Left lobe of liver (tissue), 2 donors: ENCODE measurements at places on chromosomes 6 and 20. TPM values are rescaled to one million over a fixed set of nuclear protein-coding genes. Genes with fewer than 3 reads are reported as not detected.
A peak's percentile ranks its signal among the peaks of the same experiment; 100 is the strongest.

Gene POM121L2
- not detected for total RNA-seq

GRCh38 chr20:57566803-57567459 lies 6.0 kb downstream of the PCK1 start:
- peak; percentile 71 for DNase-seq

- DNase-seq, result no peak
These were observed 26.1 kb downstream of the CHMP4B start for GRCh38 chr20:33837096-33837830.

DNA sequence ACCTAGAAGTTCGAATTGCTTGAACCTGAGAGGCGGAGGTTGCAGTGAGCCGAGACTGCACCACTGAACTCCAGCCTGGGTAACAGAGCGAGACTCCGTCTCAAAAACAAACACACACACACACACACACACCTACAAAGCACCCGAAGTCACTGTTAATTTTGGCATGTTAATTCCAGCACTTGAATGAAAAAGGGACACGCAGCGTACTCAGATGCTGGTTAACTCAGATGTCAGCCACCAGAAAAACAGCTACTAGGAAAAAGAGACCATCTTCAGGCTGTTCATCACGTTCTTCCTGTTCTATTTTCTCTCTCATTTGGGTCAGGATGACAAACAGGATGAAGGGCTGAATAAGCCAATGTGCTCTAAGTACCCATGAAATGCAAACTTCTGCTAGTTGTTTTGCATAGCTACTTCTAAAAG lies 46.9 kb downstream of the BLOC1S5 start:
- DNase-seq, result no peak

- DNase-seq, result no peak
These were observed 16.2 kb upstream of the RSPO3 start for GRCh38 chr6:127102299-127102698.

Gene ZC2HC1B
- total RNA-seq, result not detected

Gene GGTLC1
- not detected for total RNA-seq

DNA sequence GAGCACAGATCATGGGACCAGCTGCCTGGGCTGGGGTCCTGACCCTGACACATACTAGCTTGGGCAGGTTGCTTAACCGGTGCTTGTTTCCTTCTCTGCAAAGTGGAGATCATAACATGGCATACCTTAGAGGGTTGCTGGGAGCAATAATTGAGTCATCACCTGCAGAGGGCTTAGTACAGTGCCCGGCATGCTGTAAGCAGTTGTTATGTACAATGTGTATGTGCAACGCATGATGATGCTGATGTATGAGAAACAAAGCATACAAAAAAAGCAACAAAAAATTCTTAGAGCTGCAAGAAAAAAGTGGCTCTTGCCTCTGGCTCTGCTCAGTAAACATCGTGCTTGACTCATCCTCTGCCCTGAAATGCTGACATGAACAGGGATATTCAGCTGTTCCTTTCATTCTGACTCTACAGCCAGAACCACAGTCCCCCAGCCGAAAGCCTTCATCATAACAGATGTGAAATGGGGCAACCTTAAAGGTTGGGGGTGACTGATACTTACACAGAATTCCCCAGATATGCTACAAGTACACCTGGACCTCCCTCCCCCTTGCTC lies 91.7 kb downstream of the CLIC5 start:
- no peak for DNase-seq

GRCh38 chr20:59010995-59011873 lies 4.2 kb upstream of the CTSZ start:
- no peak for DNase-seq

Gene OPN5
- not detected for total RNA-seq

GRCh38 chr6:1081551-1082284 lies 230.2 kb upstream of the FOXQ1 start:
- DNase-seq, result no peak

Gene NRN1
- 1.8 TPM for total RNA-seq

DNA sequence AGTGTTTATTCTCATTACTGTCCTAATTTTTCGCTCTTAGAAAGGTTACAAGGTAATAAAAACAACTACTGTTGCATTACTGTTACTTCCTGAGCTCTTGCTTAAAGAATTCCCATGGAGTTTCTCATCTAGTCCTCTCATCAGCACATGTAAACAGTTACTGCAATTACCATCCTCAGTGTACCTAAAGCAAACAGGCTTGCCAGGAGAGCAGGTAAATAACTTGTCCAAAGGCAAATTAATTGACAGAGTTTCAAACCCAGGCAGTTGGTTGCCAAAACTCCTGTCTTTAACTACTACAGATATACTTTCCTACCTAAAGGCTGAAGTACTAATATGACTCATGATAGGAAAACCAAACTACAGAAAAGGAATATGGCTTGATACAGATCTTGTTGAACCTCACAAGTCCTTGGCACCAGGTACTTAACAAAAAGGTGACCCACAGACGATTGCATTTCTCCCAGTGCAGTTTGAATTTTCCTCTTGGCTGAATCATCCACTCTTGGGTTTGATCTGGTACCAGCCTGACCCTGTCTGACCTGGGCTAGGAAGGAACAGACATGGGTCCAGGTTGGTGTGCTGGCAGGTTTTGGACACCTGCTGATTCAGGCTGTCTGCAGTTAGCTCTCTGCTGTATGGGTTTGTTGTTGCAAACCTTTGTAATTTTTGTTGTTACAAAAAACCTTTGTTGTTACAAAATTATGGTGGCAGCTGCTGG lies 153.0 kb downstream of the CFAP61 start:
- DNase-seq, result no peak

DNA sequence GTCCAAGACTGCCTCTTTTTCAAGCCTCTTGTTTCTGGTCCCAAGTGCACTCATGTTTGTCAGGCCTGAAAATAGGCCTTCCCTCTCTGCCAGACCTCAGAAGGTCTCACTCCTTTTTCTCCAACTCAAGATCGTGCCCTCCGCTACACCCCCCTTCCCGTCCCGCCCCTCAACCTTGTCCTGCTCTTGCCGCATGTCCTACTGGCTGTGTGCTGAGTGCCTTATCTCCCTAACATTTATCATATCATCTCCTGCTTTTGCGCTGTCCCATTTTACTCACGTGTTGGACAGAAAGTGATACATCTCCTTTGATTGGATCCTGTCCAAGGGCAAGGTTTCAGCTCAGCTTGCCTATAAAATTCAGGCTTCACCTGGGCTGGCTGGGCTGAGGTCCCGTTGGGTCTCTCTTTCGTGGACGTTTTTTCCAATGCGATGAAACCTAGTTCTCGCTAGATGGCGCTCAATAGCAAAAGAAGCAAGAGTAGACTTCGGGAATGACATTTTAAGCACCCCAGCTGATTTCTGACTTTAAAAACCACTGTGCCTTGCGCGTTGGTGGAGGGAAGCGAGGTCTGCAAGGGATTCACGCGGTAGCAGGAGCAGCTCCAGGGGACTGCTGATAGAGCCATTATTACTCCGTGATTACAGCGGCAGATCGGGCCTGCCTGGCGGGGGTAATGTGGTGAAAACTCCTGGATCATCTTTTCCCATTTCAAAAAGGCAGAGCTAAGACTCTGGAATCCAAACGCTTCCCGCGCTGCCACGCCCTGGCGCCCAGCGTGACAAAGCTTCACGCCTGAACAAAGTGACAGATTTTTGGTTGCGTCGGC lies 137.6 kb downstream of the IMPG1 start:
- peak; percentile 50 for DNase-seq

Gene SLC22A2
- total RNA-seq, result not detected

DNA sequence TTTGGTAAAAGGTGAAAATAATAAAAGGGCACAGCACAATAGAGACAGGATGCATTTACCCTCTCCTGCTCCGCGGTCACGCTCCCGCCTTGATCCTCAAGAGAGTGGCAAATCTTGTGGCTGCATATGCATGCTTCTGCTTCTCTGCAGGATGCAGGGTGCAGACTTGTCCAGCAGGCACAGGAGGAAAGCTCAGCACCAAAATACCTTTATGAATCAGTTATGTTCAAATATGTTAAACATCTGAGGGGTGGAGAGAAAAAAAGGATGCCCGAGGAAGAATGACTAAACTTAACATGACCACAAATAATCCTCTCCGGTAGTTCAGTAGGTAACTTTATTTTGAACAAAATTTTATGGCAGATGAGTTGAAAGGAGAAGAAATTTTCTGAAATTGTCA lies 366.1 kb upstream of the SOX4 start:
- DNase-seq, result no peak

DNA sequence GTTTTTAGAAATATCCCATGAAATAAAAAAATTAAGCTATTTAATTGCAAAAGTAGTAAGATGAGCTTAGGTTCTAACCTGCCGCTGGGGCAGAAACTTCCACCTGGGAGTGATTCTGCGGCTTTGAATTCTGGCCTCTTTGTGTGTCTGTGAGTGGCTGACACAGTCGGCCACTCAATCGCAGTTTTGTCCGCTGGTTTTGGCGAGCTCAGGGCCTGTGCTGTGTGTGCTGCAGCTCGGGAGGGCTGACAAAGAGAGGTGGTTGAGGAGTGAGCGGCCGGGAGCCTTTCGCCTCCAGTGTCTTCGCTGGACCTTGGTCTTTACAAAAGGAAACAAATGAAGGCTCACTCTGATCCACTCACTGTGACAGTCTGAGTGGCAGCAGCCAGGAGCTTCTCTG lies 128.4 kb downstream of the TIAM2 start:
- DNase-seq, result no peak

GRCh38 chr20:18999086-18999485 lies 185.5 kb downstream of the SCP2D1 start:
- no peak for DNase-seq

- no peak for DNase-seq
These were observed 42.8 kb upstream of the TASP1 start for GRCh38 chr20:13681248-13682125.

DNA sequence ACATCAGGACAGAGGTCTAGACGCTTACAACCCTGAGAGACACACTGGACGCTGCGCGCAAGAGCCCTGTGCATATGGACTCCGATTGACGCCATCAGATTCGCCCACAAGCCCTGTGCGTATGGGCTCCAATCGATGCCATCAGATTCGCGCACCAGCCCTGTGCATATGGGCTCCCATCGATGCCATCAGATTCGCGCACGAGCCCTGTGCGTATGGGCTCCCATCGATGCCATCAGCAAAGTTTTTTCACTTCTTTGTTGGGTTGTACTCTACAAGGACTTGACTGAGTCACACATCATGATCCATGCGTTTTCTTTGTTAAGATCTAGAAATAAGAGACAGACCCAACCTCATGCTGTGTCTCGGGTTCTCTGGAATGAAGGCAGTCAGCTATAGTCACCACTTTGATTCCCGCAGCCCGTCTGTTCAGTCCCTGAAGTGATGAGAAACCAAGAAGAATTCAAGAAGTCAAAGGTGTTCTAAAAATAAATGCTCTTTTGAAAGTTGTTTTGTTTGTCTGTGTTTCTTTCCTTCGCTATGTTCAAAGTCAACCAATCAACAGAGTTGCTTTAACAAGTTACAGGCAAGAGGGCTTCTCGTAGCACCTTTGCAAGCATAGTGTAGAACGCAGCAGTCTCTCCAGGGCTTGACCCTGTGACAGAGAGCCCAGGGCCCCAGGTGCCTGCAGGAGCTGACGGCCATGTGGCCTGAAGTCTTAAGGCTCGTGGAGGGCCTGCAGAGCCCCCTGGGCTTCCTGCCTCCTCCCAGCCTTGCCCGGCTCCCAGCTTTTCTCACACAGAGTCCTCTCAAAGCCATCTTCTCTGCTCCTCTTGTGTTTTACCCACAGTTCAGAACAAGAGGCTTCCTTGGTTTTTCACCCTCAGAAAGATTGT lies 7.9 kb downstream of the RPS6KA2 start:
- no peak for DNase-seq

DNA sequence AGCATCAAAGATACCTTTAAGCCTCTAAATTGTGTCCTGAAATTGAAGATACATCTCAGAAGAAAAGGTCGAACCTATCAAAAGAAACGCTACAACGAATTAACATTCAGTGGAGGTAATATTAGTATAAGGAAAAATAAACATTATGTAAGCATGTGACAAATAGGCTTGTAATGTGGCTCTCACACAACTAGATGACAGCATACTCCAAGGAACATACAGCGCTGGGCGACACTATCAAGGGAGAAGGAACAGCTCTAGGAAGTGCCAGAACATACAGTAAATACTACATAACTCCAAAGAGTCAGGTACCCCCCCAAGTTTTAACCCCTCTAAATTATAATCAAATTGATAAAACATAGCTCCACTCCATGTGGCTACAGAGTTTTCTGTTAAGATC lies 103.5 kb downstream of the LAMP5 start:
- no peak for DNase-seq

DNA sequence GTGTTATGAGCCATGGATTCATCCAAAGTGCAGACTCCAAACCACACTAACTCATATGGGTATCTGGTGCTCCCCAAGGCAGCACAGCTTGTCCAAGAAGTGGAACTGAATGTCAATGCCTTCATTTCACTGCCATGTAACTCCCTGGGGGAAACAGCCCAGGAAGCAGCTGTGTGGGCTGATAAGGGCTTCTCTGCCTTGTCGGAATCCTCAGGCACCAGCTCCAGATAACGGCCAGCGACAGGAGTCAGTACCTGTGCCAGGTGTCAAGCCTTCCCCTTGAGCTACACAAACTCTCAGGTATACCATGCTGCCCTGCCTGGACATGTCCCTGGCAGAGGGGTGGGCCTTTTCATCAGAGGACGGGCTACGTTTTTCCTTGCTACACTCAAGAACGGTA lies 751.9 kb upstream of the CHD6 start:
- no peak for DNase-seq

GRCh38 chr6:90444160-90444714 lies 142.6 kb downstream of the MAP3K7 start:
- no peak for DNase-seq

- no peak for DNase-seq
These were observed 35.2 kb upstream of the MRGBP start for GRCh38 chr20:62760856-62761758.

DNA sequence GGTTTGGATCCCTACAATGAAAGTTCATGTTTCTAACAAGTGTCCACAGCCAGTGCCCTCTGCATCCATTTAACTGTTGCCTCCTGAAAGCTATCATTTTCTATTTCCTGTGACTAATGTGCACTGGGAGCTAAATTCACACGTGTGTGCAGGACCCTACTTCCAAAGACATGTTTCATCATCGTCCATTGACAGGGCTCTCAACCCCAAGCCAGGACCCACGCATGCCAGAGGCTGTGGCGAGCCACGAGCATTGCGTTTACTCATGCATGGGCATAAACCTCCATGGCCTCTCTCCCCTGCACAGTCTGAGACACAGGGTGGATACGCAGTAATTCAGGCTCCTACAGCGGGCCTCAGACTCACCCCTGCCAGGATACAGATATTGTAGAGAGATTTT lies 153.2 kb downstream of the MAFB start:
- no peak for DNase-seq
